ENCODE measurements at places on chromosomes 1 and 21.
A peak's percentile ranks its signal among the peaks of the same experiment; 100 is the strongest.

GRCh38 chr1:156581661-156582387, 2.3 kb downstream of the TTC24 start:
- DNase-seq = no peak

DNA sequence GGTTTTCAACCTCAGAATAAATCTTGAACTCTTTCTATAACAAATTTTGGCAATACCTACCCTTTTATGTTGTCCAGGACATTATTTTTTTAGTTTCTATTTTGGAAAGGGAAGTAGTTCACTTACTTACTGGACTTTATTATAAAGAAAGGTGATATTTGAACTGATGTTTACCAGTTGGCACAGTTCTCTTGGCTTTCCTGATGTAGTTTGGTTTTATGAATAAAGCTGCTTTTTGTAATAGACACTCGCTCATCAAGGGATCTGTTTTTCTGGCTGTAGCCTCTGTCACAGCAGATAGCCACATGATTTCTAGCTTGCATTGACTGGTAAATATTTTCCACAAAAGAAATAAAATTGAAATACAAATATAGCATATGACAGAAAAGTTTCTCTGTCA, 40.9 kb upstream of the METTL18 start:
- DNase-seq = no peak

DNA sequence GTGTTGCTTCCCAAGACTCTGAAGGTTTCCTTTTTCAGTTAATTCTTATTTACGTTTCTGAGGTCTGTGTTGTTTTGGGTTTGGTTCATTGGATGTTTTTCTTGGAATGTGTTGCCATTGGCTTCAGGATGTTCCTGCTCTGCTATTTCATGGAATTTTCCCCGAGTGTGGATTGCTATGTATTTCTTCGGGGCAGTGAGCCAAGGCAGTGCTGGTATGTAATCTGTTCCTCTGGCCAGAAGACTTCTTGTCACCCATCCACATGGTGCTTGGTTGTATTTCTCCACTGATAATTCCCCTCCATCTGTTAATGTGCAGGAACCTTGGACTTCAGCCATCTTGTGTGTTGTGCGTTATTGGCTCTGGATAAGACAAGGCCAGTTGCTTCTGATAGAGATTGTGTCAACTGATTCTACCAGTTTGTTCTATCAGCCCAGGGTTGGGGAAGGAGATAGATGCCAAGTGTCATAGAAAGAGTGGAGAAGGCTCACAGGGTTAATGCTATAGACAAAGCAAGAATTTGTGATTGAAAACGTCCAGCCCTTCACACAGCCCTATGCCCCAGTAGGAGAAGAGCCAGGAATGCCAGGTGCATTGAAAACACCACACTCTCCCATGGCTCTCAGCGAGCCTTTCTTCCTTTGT, 505.2 kb downstream of the PLPP3 start:
- no peak for DNase-seq

GRCh38 chr1:60759291-60759690, 323.1 kb upstream of the NFIA start:
- DNase-seq = peak; percentile 49

GRCh38 chr1:215292932-215293331, 210.4 kb downstream of the KCNK2 start:
- DNase-seq = no peak

- DNase-seq = no peak
Observed at GRCh38 chr21:32353002-32353711, 39.7 kb downstream of the URB1 start.

- DNase-seq = no peak
Observed at GRCh38 chr1:227560393-227561173, 2.8 kb upstream of the ZNF678 start.

- no peak for DNase-seq
Observed at GRCh38 chr1:232221802-232222499, 408.0 kb downstream of the SIPA1L2 start.

- DNase-seq = no peak
Observed at GRCh38 chr1:158496374-158496773, 24.4 kb downstream of the OR10R2 start.

DNA sequence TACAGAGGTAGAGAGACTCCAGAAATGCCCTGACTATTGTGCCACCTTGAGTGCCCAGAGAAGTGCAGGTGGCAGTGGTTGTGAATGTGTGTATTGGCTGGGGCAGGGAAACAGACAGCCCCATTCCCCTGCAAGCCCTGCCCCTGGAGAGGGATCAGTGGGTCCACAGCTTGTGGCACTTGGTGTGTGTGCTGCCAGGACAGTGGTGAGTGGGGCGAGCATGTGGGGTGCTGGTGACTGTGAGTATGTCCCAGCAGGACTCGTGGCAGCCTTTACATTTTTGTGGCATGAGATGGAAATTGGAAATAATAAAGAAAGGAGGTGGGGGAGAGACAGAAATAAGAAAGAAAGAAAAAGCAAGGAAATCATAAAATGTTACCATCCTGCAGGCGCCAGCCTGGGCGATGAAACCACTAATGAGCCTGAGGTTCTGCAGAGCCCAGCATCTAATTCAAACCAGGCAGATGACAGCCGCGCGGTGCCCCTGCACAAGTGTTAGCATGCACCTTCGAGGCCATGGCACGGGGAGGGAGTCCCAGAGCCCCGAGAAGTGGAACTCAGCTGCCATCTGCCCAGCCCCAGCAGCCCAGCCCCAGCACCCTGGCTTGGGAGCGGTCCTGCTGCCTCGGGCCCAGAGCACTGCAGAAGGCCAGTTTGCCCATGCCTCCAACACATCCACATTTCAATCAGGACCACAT, 49.1 kb upstream of the ZBTB40 start:
- no peak for DNase-seq
